ENCODE measurements at places on chromosomes 5 and 9.

DNA sequence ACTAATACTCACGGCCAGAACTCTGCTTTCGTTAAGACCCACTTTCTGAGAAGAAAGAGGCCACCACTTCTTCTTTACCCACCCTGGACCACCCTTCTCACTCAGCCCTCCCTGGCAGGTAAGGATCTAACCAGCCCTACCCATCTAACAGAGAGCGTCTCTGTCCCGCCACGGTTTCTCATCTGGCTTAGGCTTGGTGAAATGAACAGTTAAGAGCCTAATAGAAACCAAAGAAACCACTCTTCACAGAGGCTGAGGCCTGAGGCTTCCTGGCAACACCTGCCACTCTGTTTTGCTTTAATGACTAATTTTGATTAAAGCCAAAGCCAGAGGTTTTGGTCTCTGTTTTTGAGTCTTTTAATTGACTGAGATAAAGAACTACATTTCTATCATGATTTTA lies 354.1 kb upstream of the SLC30A5 start:
- H3K27ac ChIP-seq: no peak overlapping the region
- DNase-seq: no peak
- H3K36me3 ChIP-seq: no peaks in the 10 kb centered on the region
- no peak overlapping the region for H3K4me3 ChIP-seq
- H3K4me1 ChIP-seq: no peaks in the 10 kb centered on the region

DNA sequence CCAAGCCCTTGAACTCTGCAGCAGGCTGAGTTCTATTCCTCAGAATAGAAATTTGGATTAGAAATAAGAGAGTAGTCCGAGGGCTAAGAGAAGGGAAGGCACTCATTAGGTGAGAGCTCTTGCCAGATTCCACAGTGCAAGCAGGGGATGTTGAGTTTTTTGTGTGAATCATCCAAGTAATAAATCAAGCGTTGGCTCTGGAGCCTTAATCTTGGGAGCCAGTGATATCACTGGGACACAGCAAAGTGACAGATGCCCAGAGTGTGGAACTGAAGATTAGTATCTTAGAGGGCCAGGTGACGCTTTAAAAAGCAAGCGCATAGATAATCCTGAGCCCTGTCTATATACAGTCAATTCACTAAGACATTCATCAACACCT lies 60.3 kb downstream of the FOXD1 start:
- no peak overlapping the region for H3K27ac ChIP-seq
- H3K27me3 ChIP-seq: no peaks in the 10 kb centered on the region
- H3K36me3 ChIP-seq: no peaks in the 10 kb centered on the region
- no peak overlapping the region for H3K4me3 ChIP-seq
- peaks cover 13% of the 10 kb centered on the region for H3K4me1 ChIP-seq

DNA sequence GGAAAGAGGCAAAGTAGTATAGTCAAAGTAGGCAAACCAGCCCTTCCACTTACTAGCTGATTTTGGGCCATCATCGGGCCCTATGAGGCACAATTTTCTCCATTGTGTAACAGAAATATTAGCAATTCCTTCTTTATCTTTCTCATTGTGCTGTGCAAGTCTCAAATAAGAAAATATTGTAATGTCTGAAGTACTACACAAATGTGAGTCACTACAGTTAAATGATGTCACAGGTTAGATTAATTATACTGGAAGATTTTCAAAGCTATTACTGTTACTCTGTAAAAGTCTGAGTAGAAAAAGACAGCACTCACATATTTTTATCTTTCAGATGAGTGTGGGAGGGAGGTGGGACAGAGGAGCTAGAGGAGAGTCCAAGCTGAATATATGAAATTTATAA lies 12.4 kb upstream of the TMC1 start:
- H3K27me3 ChIP-seq: no peaks in the 10 kb centered on the region
- no peak overlapping the region for H3K27ac ChIP-seq
- H3K4me1 ChIP-seq: no peaks in the 10 kb centered on the region

DNA sequence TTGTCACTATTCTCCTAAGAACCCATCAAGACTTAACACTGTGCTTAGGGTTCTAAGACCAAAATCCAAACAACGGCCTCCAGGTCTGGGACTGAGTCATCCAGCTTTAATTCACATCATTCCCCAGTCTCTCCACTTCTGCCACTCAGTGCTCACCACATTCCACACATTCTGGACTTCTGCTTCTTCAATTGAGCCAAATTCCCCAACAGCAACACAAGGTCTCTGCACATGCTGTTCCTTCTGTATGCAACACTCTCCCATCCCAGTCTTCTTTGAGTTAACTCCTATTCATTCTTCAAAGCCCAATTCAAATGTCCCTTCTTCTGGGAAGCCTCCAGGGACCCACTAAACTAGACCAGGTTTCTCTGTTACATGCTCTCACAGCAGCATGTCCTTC lies 97.8 kb downstream of the GPR21 start:
- no peak for DNase-seq
- H3K27me3 ChIP-seq: no peaks in the 10 kb centered on the region
- H3K4me1 ChIP-seq: no peaks in the 10 kb centered on the region
- peaks cover 10% of the 10 kb centered on the region for H3K36me3 ChIP-seq

DNA sequence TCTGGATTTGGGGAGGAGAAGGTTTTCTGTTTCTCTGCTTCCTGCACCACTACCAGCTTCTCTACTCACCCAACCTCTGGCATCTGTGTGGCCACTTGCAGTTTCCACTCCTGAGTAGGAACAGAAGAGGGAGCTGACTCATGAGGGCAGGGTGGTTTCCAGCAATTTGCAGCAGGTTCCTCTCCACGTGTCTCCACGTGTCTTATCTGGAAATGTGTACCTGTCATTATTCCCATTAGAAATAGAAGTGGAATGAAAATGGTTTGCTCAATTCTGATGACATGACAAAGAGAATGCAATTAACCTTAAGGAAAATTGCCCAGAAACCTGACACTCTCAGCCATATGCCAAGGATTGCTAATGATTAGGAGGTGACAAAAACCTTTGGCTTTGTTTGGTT lies 33.0 kb downstream of the EGFLAM start:
- no peak overlapping the region for H3K27ac ChIP-seq
- H3K27me3 ChIP-seq: no peaks in the 10 kb centered on the region
- peaks cover 12% of the 10 kb centered on the region for H3K4me1 ChIP-seq
- H3K4me3 ChIP-seq: no peak overlapping the region
- no peak for DNase-seq
- no peaks in the 10 kb centered on the region for H3K36me3 ChIP-seq

GRCh38 chr9:33471361-33471760 lies 2.4 kb downstream of the NOL6 start:
- no peak overlapping the region for H3K27ac ChIP-seq
- no peak for DNase-seq
- H3K4me1 ChIP-seq: peaks cover 13% of the 10 kb centered on the region
- H3K27me3 ChIP-seq: peaks cover 9% of the 10 kb centered on the region
- H3K36me3 ChIP-seq: peaks cover 32% of the 10 kb centered on the region
- peak overlapping the region; percentile 52 for H3K4me3 ChIP-seq

GRCh38 chr5:179387151-179388110 lies 42.2 kb upstream of the ADAMTS2 start:
- no peak overlapping the region for H3K4me3 ChIP-seq
- no peak for DNase-seq
- no peak overlapping the region for H3K27ac ChIP-seq
- peaks cover 4% of the 10 kb centered on the region for H3K27me3 ChIP-seq
- H3K36me3 ChIP-seq: peaks cover 7% of the 10 kb centered on the region
- no peaks in the 10 kb centered on the region for H3K4me1 ChIP-seq

- no peak for DNase-seq
- H3K4me1 ChIP-seq: no peaks in the 10 kb centered on the region
- no peak overlapping the region for H3K4me3 ChIP-seq
- no peaks in the 10 kb centered on the region for H3K27me3 ChIP-seq
- no peaks in the 10 kb centered on the region for H3K36me3 ChIP-seq
These were observed 509.3 kb downstream of the NR2F1-AS1 start for GRCh38 chr5:93071710-93072109.

- no peak for DNase-seq
- no peaks in the 10 kb centered on the region for H3K36me3 ChIP-seq
- H3K4me1 ChIP-seq: no peaks in the 10 kb centered on the region
- H3K4me3 ChIP-seq: no peak overlapping the region
- H3K27ac ChIP-seq: no peak overlapping the region
- peaks cover 1% of the 10 kb centered on the region for H3K27me3 ChIP-seq
These were observed 5.9 kb upstream of the ZFP62 start for GRCh38 chr5:180866985-180867384.

DNA sequence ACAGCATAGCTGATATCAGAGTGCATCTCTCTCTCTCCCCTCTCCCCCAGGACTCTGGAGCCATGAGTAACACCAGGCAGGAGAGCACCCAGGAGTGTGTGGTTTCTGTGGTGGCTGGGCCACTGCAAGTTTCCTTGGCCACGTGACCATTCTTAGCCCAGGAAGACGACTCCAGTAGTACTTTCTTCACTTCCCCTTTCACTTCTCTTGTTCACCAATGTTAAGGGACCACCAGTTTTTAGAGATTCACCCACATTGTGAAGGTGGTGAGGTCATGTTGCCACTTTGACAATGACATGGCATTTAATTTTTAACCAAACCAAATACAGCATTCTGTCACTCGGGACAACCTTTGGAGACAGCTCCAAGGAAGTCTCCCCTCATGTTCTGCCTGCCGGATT lies 17.9 kb upstream of the DAPK1 start:
- H3K27me3 ChIP-seq: peaks cover 1% of the 10 kb centered on the region
- H3K27ac ChIP-seq: no peak overlapping the region
- DNase-seq: no peak
- no peaks in the 10 kb centered on the region for H3K4me1 ChIP-seq

DNA sequence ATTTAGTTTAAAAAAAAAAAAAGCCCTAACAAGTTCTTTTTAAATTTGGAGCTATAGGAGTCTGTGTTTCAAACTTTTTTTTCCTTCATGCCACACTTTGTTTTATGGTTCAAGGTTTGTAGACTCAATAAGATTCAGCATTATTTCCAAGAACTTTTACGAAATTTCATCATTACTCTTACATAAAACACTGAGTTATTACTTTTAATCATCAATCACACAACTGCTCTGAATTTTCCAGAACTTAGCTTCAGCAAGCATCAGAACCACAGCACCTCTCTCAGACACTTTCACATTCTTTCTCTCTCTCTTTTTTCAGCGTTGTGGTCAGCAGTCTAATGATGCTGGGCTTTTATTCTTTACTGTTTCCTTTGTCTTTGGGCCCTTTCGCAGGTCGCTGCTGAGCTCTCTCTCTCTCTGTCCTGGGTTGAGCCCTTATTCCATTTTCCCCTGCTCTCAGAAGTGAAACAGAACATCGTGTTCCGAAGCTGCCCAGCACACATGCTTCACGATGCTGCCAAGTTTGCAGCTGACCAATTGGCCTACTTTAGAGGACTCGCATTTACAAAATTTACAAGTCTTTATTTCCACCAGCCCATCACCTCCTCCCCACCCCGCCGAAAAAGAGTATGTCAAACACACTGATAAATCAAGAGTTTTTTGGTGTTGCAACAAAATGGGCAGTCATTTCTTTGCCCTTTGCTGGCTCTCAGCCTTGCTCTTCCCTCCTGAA lies 44.6 kb upstream of the PIK3R1 start:
- no peak overlapping the region for H3K27ac ChIP-seq
- H3K4me3 ChIP-seq: no peak overlapping the region
- H3K36me3 ChIP-seq: no peaks in the 10 kb centered on the region

DNA sequence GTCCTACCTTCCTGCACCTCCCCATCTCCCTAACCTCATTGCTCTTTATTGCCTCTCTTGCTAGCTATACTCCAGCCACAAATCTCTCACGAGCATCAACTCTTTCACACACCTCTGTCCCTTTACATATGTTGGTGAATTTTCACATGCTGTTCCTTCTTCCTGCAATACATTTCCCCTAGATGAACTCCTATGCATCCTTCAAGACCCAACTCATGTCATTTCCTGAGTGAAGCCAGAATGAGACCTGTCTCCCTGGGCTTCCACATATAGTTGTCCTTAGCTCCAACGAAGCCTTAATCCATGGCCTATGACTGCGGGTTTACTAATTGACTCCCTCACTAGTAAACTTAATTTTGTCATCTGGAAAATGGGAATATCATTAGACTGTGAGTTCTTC lies 297.3 kb upstream of the PANK3 start:
- peaks cover 5% of the 10 kb centered on the region for H3K27me3 ChIP-seq
- H3K36me3 ChIP-seq: no peaks in the 10 kb centered on the region
- H3K4me3 ChIP-seq: no peak overlapping the region

- no peak overlapping the region for H3K4me3 ChIP-seq
- no peak overlapping the region for H3K27ac ChIP-seq
- H3K27me3 ChIP-seq: no peaks in the 10 kb centered on the region
- H3K36me3 ChIP-seq: no peaks in the 10 kb centered on the region
These were observed 88.6 kb upstream of the PAPPA start for GRCh38 chr9:116064970-116065369.

GRCh38 chr9:89036891-89037290 lies 45.6 kb downstream of the S1PR3 start:
- no peaks in the 10 kb centered on the region for H3K4me1 ChIP-seq
- no peak overlapping the region for H3K4me3 ChIP-seq
- no peak overlapping the region for H3K27ac ChIP-seq
- no peaks in the 10 kb centered on the region for H3K36me3 ChIP-seq

DNA sequence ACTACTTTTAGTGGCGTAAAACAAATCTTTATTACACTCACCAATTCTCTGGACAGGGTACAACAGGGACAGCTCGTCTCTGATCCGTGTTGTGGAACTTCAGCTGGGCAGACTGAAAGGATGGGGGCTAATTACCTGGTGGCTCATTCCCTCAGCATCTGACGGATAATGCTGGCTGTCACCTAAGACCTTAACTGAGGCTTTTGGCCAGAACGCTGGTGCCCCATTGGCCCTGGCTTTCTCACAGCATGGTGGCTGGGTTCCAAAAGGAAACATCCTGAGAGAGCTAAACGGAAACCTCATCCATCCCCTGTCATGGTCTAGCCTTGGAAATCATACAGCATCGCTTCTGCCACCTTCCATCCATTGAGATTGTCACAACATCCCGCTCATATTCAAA lies 62.9 kb downstream of the RAI14 start:
- no peak for DNase-seq
- peak overlapping the region; percentile 76 for H3K27ac ChIP-seq
- no peak overlapping the region for H3K4me3 ChIP-seq
- H3K36me3 ChIP-seq: peaks cover 4% of the 10 kb centered on the region

GRCh38 chr5:59711310-59711709 lies 182.2 kb downstream of the PDE4D start:
- no peak overlapping the region for H3K4me3 ChIP-seq
- H3K4me1 ChIP-seq: peaks cover 3% of the 10 kb centered on the region
- DNase-seq: no peak
- H3K36me3 ChIP-seq: peaks cover 9% of the 10 kb centered on the region
- H3K27ac ChIP-seq: no peak overlapping the region

DNA sequence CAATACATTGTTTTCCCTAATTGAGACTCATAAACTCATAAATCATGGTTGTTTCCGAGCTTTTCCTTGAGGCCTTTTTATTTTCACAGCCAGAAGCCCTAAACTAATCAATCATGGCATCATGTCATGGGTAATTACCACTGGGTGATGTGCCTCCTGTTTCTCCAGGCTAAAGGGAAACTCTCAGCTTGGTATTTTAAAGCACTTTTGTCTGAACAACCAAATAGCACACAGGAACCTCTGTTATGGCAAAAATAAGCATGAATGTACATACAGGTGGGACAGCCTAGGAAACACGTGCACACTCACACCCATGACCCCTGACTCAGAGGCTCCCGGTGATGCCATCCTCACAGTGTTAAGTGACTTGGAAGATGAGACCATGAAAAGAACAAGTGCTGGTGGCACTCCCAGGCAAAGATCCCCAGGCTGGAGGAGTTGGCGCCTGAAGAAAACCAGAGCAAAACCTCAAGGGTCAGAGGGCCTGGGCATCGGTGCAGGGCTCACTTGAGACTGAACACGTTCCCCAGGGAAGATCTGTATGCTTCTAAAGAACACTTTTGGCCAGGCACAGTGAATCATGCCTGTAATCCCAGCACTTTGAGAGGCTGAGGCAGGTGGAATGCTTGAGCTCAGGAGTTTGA lies 154.3 kb downstream of the ROR2 start:
- H3K4me1 ChIP-seq: peaks cover 4% of the 10 kb centered on the region
- H3K27me3 ChIP-seq: no peaks in the 10 kb centered on the region
- no peak for DNase-seq
- no peak overlapping the region for H3K27ac ChIP-seq
- H3K4me3 ChIP-seq: no peak overlapping the region
